ENCODE measurements at places on chromosomes 16 and 17.

GRCh38 chr17:78746263-78746948, 35.7 kb downstream of the CYTH1 start:
- no peak for DNase-seq

DNA sequence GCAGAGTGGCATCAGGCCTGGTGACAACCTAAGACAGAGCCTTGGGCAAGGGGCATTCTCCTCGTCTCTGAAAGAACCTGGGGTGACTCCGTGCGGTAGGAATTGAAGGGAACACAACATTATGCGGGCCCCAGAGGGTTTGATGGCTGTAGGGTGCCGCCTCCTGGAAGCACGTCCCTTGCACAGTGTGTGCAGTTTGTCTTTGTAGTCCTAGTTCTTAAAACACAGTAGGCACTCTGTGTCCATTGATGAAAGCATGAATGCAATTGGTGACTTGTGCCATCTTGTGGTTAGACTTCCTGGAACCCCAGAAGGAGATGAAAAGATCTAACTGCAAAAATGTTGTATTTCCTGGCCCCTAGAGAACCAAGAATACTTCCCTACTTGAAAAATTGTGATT, 279.8 kb downstream of the UTP18 start:
- DNase-seq: peak; percentile 3

DNA sequence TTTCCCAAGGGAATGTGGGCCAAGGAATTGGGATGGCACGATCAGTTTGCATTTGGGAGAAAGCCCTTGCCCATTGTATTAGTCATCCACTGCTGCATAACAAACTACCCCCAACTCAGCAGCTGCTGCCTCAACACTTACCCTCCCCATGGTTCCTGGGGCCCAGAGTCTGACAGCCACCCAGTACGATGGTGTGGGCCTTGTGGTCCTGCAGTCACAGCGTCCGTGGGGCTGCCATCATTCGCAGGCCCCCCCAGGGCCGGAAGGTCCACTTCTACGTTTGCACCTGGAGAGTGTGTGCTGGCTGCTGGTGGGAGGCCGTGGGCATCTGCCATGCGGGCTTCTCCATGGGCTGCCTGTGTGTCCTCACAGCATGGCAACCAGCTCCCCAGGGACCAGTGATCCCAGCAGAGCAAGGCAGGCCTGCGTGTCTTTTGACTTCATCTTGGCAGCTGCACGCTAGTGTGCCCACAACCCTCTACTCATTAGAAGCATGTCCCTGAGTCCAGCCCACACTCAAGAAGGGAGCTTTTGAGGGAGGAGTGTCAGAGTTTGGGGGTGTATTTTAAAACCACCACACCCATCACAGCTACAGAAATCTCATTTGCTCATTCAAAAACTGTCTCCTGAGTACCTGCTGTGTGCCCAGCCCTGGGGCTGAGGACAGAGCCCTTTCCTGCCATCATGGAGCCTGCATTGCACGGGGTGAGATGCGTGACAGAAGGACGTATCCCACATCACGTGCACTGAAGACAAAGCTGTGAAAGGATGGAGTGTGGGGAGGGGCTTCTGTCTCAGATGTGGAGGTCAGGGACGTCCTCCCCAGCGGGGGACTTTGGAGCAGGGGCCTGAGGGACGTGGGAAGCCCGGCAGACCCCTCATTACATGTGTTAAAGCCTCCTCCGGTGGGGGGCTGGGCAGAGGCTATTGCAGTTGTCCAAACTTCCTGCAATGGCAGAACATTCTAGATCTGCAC, 185.0 kb upstream of the ZNF469 start:
- DNase-seq: no peak

DNA sequence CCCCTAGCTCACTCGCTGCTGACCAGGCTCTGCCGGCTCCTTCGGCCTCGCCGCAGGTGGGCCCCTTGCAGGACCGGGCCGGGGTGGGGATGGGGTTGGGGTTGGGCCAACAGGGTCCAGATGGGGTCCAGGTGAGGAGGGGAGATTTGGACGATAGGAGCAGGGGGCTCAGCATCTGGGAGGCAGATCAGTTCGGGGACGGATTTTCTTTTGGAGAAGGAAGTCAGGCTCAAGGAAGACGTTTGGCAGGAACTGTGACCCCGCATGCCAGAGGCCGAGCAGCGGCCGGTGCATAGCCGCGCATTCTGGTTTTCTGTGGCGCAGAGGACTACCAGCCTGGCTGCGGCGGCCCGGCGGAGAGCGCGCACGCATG, 845 bp upstream of the ALDOA start:
- no peak for DNase-seq

DNA sequence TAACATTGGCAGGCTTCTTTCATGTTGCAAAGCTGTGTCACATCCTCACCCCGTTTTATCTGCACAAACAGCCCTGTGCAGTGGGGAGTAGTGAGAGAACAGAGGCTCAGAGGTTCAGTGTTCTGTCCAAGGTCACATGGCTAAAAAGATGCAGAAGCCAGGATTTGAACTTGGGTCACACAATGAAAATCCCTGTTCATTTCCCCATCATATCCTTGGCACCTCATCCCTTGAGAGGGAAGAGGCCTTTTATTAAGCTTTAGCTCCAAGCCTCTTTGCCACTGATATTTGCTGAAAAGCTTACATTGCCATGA, 106.6 kb downstream of the AMFR start:
- no peak for DNase-seq

DNA sequence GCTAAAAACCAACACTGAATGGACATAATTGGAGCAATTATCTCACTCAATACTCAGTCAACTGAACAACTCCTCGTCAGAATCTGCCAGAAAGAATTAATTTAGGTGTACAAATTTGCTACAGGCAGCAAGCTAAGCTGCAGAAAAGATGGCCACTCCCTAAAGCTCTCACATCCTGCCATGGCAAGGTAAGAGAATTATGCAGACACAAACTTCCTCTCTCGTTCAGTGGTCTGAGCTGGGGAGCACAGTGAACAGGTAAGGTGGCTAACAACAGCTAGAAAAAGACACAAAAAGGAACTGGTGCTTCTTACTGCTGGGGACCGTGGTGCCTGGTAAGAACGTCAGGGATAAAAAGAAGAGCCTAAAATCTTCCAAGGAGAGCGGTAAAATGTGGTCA, 74.9 kb upstream of the BCAR1 start:
- no peak for DNase-seq

GRCh38 chr16:50696575-50697420, 3.4 kb downstream of the NOD2 start:
- peak; percentile 73 for DNase-seq

- DNase-seq: no peak
Observed at GRCh38 chr17:21351366-21352065, 24.6 kb upstream of the KCNJ12 start.

DNA sequence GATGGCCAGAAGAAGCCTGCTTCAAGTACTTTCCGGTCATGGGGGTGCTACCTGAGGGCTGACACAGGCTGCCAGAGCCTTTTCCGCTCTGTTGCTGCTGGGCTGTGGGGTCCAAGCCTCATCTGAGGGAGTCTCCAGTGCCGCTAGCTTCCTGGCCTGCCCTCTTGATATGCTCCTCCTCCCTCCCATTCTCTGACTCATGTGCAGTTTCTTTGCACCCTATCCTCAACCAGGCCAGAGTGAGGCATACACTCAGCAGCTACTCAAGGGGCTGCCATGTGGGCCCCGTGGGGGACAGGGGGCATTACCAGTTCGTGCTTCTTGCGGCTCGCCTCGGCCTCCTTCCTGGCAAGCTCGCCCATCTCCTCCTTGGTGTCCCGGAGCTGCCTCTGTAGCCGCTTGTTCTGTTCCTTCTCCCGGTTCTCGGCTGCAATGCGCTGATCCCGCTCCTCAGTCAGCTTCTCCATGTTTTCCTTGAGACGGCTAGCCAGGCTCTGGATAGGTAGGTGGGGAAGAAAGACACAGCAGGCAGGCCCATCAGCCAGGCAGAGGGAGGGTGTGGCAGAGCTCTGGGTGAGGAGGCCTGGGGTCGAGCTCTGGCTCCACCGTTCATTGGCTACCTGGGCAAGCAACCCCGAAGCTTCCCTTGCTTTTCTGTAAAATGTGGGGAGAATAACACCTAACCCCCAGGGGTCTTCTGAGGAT, 43.8 kb downstream of the PIPOX start:
- DNase-seq: no peak

DNA sequence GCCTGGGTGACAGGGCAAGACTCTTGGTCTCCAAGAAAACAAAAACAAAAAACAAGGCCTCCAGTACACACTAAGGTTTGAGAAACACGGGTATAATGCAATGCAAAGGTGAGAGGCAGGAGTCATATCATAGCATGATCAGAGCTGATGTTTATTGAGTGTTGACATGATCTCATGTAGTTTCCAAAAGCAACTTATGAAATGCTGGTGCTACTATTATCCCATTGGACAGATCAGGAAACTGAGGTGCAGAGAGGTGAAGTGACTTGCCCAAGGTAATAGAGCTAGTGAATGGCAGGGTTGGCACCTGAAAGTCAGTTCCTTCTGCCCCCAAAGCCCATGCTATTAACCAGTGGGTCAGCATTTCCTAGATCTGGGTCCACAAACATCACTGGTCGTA, 3.1 kb upstream of the NPIPB7 start:
- no peak for DNase-seq

- DNase-seq: peak; percentile 54
Observed at GRCh38 chr17:38598536-38598935, 7.2 kb downstream of the SRCIN1 start.
